AG04450 (cell line): ENCODE measurements at places on chromosomes 5 and 9. TPM values are rescaled to one million over a fixed set of nuclear protein-coding genes. Genes with fewer than 3 reads are reported as not detected.

The SOX30 gene
- 0.05 and 0.09 TPM in 2 replicates for polyA plus RNA-seq

The MARCHF11 gene
- polyA plus RNA-seq = not detected in 2 replicates

The TLE1 gene
- 42.8 and 44.0 TPM in 2 replicates for polyA plus RNA-seq

The WHRN gene
- 1.1 and 1.2 TPM in 2 replicates for polyA plus RNA-seq

The TAF11L8 gene
- polyA plus RNA-seq = not detected in 2 replicates
